ENCODE measurements at places on chromosomes 2 and 18.

DNA sequence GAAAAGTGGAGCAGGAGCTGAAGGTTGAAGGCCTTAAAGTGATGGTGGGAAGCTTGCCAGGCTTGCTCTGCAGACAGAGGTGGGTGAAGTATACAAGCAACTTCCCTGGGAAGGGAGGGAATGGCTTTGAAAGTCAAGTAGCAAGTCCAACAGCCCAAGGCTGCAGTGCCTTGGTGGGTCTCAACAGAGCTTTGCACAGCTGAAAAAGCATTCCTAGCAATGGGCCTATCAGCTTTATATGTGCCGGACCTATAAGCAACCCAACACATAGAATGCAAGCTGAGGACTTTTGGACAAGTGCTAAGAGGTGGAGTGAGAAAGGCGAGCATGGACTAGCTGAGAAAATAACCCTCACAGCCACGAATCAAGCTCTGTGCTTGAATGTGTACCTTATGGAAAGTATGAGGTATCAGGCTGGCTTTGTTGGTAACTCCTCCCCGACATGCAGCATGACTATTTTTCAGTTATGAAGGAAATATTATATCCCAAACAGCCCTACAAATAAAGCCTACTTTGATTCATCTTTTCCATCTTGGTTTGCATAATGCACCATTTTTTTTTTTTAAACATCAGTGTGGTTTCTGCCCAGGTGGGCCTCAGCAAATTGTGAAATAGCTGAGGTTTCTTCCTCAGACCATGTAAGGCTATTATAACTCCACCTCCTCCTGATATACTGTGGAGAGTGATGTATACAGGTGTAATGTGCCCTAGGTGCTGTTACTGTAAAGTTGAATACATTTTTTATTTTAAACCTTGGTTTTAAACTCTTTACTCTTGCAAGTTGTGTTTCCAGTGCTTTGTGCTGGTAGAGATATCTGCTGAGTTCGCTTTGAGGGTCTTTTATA lies 241.4 kb upstream of the CXCR4 start:
- no peak for DNase-seq

GRCh38 chr2:134727385-134727784 lies 8.6 kb upstream of the TMEM163 start:
- DNase-seq: no peak

- no peak for DNase-seq
Measured at GRCh38 chr2:118812552-118812951, 34.9 kb downstream of the EN1 start.

GRCh38 chr2:53150146-53150545 lies 617.5 kb upstream of the CHAC2 start:
- DNase-seq: no peak

DNA sequence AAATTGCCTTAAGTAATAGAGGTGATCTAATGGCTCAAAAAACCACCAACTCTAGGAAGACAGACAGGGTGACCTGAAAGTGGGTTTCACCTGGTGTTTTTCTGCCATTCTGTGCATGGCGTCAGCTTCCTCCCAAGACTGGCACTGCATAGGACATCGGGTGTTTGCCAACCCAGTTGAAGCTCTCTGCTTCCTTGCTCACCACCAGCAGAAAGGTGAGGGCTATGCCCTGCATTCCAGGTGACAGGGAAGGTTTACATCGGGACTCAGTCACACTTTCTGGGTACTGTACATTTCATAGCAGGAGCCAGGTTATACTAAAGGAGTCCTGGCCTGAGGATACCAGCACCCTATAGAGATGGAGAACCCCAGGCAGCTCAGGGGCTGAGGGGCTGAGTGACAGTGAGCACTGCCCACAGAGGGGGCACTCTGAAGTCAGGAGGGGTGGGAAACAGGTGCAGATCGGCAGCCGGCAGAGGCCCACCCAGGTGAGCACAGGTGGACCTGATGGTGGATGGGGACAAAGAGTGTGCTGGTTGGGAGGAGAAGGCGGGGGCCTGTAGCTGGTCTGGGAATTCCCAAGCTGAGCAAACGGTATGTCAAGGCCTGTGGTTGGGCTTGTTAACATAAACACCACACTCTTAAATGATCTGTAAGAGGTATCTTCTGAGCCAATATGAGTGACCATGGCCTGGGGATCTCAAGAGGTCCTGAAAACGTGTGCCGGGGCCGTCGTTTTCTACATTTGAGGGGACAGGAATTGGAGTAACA lies 18.1 kb downstream of the TPRKB start:
- DNase-seq: no peak
